Trophoblast cell (in vitro differentiated cells and primary cell): ENCODE measurements at places on chromosomes 12 and 14.

- DNase-seq: no peak
Measured at GRCh38 chr12:38783304-38783703, 122.1 kb downstream of the CPNE8 start.

GRCh38 chr14:64610049-64610746 lies 60.4 kb downstream of the PPP1R36 start:
- no peak for DNase-seq

DNA sequence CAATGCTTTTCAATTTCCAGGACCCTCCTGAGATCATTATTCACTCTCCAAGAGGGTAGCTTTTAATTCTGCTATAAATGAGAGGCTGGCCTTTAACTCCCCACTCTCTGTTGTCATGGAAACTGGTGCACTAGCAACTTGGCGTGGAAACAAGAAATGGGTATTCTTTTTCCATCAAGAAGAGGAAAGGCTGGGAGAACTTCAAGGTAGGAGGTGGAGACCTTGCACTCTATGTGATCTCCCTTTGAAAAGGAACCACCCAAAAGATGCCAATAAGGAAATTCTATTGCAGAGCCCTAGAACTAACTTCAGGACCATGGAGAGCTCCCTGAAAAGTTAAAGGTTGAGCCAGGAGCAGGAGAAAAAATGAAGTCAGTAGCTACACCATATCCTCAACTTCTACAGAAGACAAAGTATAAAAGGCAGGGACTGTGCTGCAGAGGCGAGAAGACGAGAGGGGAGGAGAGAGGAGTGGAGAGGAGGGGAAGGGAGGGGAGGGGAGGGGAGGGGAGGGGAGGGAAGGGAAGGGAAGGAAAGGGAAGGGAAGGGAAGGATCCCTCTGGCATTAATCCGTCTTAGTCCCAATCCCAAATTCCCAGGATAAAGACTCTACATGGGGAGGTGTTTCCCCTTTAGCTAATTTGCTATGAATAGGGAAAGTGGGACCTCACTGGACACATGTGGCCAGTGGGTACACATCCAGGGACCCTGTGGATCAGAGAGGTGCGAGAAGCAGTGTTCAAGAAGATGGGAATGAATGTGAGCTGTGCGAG lies 46.7 kb upstream of the FICD start:
- DNase-seq: no peak

DNA sequence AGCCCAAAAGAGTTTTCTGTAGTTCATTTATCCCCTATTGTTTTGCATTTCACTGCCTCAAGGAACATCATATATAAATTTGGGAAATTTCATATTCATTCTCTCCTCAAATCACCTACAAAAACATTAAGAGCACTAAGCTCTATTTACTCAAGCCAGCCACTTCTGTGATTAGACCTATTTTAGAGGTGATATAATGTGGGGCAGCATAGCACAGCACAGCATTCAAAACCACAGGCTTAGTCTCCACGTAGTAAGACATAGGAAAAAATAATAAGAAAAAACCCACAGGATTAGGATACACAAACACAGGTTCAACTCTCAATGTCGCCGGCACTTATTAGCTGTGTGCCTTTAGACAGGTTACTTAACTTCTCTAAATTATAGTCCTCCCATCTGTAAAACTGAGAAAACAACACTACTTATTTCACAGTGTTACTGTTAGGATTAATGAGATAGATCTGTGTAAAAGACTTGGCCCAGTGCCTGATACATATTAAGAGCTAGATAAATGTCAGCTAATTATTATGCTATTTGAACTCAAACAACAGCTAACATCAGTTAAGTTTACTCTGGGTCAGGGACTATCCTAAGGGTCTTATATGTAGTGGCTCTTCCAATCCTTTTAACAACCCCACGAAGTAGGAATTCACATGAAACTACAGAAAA lies 20.3 kb downstream of the DCAF5 start:
- no peak for DNase-seq

GRCh38 chr14:104135121-104135903 lies 3.1 kb upstream of the KIF26A start:
- no peak for DNase-seq

- no peak for DNase-seq
Measured at GRCh38 chr14:101933209-101933608, 31.2 kb upstream of the DYNC1H1 start.

DNA sequence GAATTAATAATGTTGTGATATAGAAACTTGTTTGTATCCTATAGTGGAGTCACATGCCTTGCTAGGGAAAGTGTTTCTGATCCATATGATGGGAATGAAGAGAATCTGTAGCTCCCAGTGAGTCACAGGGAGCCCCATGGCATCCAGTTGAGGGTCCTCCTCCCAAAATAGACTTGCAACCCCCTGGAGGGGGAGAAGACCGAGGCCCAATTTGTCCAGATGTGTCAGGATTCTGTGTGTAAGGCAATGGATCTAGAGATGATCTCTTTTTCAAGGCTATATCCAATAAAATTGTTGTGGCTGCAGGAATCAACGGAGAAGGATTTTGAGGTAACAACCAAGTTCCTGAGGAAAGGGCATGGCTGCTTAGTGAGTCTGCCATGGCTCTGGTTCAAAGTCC lies 121.8 kb downstream of the BCL11B start:
- no peak for DNase-seq

GRCh38 chr14:86954623-86955022 lies 1038.4 kb downstream of the GALC start:
- no peak for DNase-seq

DNA sequence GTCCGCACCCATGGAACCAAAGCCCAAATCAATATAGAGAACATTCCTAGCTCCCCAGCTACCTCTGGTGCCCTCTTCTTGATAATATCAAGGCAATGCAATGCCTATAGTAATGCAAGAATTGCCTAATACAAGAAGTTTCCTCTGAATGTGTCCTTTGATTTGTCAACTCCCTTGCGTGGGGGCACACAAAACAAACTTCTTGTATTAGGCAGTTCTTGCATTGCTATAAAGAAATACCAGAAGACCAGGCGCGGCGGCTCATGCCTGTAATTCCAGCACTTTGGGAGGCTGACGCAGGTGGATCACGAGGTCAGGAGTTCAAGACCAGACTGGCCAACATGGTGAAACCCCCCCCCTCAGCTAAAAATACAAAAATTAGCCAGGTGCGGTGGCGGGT lies 10.4 kb upstream of the ITPK1 start:
- peak; percentile 66 for DNase-seq

GRCh38 chr12:100234591-100235304 lies 32.1 kb downstream of the DEPDC4 start:
- DNase-seq: peak; percentile 33

DNA sequence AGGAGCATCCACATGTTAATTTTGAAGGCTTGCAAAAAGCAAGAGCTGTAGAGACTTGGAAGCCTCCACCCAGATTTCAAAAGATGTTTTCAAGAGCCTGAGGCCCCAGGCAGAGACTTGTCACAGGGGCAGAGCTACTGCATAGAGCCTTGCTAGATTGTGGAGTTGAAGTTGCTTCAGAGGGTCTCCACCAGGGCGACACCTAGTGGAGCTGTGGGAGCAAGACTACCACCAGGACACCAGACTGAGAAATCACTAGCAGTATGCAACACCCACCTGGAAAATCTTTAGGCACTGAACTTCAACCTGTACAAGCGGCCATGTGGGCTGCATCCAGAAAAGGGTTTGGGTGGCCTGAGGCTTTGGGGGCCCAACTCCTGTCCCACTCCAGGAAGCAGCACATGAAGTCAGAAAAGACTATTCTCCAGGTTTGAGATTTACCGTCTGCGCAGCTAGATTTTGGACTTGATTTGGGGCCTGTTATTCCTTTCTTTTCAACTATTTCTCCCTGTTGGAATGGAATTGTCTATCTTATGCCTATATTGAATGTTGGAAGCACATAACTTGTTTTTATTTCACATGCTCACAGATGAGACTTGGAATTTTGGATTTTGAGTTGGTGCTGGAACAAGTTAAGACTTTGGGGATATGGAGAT lies 508.6 kb downstream of the FLRT2 start:
- peak; percentile 36 for DNase-seq

DNA sequence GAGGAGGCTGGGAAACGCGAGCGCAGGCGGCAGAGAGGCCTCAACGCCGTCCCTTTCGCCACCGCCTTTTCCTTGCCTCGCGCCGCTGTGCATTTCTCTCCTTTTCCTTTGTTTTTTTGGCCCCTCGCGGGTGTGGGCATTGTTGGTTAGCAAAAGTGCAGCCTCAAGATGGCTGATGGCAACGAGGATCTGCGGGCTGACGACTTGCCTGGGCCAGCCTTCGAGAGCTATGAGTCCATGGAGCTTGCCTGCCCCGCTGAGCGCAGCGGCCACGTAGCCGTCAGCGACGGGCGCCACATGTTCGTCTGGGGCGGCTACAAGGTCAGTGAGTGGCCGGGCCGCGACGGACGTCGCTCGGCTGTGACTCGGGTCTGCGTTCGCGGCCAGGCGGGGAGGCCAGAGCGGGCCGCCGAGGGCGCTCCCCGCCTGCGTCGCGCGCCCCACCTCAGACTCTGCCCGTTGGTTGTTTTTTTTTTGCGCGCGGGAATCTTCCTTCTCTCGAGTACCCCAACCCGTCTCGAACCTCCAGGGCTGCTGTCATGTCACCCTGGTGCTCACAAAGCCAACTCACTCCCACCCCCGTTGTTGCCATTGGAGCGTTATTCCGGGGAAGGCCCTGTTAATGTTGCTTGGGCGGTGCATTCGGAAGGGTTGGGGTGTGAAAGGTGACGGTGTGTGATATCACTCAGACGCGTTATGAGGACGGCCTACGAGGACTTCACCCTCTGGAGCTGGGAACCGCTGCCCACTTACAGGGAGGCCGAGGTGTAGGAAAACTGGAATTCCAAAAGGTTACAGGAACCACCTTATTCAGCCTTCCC lies 558 bp downstream of the KLHDC2 start:
- peak; percentile 71 for DNase-seq

GRCh38 chr12:119288576-119288975 lies 46.0 kb upstream of the CCDC60 start:
- DNase-seq: no peak

DNA sequence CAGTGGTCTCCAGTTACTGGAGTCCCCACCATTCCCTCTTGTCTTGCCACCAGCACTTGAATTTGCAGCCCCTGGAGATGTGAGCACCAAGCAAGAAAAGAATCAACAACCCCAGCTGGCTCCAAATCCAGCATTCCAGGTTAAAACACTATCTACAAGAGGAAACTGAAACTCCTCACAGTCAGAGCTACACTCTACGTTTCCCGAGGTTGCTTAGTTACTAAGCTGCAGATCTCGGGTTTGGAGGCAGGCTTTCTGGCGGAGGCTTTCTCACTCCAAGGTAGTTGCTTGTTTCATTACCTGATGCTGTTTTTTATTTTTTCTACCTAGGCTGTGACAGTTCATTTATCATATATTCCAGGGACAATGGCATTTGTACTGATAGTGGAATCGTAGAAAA lies 248.1 kb downstream of the GLT1D1 start:
- DNase-seq: no peak

GRCh38 chr12:123369229-123369628 lies 4.6 kb upstream of the SBNO1 start:
- DNase-seq: no peak

DNA sequence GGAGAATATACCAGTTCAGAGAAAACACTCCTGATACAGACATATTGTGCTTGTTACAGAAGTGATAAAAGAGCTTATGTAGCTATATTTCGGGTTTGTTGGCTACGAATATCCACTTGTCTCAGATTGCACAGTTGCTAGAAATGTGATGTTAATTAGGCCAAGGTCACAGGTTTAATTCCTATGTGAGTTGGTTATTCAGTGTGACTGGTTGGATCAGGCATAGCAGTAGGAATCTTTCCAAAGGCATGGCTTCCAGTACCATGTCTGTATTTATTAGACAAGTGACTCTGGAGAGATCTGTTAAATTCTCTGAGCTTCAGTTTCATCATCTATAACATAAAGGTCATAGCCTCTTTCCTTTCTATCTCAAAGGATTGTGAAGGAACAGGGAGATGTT lies 152.7 kb upstream of the KITLG start:
- no peak for DNase-seq

- DNase-seq: no peak
Measured at GRCh38 chr12:111387747-111388323, 17.9 kb upstream of the SH2B3 start.

DNA sequence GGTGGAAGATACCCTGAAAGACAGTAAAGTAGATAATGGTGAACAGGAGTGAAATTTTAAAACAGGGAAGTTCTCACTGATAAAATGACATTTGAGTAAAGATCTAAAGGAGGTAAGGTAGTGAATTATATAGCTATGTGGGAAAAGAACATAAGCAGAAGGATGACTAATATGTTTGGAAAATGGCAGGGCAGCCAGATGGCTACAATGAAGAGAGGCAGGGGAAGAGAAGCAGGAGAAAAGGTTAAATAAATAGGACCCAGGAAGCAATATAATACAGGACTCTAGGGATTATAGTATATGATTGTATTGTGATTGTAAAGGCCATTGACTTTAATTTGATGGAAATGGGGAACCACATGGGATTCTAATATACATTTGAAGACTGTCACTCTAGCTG lies 33.0 kb downstream of the SCFD1 start:
- DNase-seq: no peak

GRCh38 chr14:64417055-64417770 lies 29.1 kb downstream of the MTHFD1 start:
- no peak for DNase-seq

GRCh38 chr12:1197264-1198018 lies 206.4 kb downstream of the ERC1 start:
- peak; percentile 91 for DNase-seq

DNA sequence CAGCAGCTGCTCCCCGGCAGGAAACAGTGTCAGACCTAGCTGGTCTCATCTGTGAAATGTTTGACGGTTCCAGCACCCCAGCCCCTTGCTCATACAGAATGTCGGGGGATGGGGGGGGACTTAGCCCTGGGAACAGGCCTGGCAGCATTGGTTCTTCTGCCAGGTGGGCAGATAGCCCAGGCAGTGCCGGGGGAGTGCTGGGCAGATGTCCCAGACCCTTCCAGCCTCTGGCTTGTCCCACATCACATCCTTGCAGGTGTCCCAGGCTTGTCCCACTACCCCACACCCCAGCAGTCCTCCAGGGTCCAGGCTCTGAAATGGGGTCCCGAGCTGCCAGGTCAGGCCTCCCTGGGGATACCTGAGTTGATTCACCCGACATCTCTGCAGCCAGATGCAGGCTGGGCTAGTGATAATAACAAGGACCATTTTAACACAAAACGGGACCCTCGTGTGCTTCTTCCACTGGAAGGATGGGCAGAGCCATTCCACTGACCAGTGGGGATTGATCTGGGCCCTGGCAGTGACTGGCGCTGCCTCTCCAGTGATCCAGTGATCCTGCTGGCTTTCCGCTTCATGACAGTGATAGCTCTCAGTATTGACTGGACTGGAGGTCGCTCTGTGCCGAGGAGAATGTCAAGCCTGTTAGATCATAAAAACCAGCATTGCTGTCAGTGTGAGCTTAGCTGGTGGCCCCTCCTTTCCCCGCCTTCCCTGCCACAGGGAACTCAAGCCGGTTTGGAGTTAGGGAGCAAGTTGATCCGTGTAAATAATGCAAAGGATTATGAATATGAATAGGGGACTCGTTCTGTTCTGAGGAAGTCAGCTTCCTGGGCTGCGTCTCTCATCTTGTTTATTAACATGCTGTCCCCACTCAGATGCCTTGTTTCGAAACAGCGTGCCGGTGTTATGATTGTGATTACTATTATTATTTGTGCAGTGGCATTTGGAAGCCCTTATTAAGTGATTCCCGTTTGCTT lies 180.6 kb downstream of the AACS start:
- DNase-seq: no peak

- DNase-seq: no peak
Measured at GRCh38 chr12:98612696-98613334, 19.3 kb downstream of the SLC25A3 start.
